ENCODE measurements at places on chromosomes 5 and 9.

GRCh38 chr9:136143215-136144001 is 24.7 kb upstream of the TMEM250 start:
- DNase-seq: no peak

- DNase-seq: no peak
These were observed 349.2 kb upstream of the KLF4 start for GRCh38 chr9:107838766-107839165.

GRCh38 chr5:159290741-159291140 is 27.7 kb downstream of the UBLCP1 start:
- DNase-seq: no peak

DNA sequence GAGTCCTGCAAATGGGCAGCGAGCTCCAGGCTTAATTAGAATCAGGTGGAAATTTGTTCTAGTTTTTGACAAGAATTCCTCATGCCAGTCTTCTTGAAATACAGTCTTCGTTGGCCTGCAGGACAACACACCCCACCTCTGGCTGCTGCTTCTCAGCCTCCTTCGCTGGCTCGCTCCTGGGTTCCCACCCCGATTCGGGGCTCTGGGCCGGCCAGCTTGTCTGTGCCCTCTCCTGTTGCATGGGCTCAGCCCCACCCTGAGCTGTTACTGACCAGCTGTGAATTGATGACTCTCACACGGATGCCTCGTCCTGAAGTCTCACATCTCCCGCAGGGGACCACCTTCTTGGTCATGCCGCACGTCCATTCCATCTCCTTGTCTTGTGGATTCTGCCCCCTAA is 21.0 kb downstream of the PSD2 start:
- DNase-seq: no peak
